ENCODE measurements at places on chromosomes 16 and 17.
A peak's percentile ranks its signal among the peaks of the same experiment; 100 is the strongest.

DNA sequence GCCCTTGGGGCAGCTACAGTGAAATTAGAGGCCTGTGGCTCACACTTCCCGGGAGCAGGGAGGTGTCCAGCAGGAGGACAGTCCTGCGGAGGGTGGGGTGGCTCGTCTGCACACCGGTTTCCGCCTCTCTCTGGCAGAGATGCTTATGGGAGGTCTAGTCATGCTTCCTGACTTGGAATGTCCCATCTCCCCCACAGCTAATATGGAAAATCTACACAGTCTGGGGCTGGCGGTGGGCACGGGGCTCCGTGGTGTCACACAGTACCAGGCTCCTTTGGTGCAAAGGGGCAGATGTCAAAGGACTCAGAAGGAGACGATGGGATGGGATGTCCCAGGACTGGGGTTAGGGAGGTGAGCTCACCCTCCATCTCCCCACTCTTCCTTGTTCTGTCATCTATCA, 44.1 kb upstream of the DOC2B start:
- no peak for DNase-seq

- DNase-seq: peak; percentile 73
Observed at GRCh38 chr16:57863434-57864160, 61.3 kb upstream of the KIFC3 start.

GRCh38 chr17:62966426-62967204, 580 bp downstream of the TANC2 start:
- peak; percentile 6 for DNase-seq

DNA sequence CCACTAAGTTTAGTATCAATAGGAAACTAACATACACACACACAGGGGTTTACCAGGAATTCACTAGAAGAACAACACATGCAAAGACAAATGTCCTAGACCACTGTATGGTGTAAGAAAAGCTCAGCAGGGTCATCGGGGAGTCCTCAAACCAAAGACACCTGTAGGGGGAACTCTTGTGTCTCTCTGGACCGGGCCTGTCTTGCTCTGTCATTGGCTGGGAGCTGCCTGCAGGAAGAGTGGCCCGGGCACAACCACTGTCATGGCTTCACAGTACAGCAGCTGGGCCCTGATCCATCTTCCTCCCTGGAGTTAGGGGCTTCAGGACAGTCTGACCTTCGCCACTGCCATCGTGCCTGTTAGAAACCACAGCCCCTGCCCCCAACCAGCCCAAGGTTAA, 263.6 kb upstream of the DYNLRB2 start:
- DNase-seq: no peak

DNA sequence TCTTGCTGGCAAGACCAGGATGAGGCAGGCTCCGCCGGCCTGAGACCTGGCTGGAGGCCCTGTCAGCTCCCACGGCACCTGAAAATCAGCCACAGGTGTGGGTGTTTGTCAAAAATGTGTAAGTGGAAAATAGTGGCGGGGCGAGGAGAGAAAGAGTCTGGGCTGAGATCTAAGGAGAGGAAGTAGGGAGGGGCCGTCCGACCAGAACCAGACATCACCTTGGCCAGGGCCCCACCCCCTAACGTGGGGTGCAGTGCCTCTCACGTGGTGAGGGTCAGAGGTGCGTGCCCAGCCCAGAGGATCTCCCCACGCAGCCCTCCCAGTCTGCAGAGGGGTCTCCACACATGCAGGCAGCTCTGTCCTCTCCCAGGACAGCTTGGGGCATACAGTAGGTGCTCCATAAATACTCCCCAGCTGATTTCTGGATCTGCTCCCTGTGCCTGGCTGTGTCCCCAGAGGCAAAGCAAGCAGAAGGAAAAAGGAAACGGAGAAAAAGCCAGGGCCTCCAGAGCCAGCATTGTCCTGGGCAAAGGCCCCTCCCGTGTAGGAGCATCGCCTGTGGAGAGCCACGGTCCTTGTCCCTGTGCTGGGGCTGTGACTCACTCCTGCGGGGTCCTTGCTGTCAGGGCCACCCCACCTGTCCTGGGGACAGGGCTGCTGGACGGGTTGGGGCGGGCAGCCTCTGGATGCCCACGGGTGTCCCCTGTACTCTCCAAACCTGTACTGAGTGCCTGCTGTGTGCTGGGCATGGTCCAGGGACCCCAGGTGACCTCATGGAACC, 16.7 kb downstream of the ZFPM1 start:
- no peak for DNase-seq

GRCh38 chr16:89575247-89576152, at the start of gene CPNE7:
CPNE7 (plus strand) TSS chr16:89575758; CDS start chr16:89575898, 140 bp downstream.
- DNase-seq: no peak

- peak; percentile 9 for DNase-seq
Observed at GRCh38 chr17:10754109-10754508, 24.3 kb upstream of the TMEM220 start.

GRCh38 chr17:38879878-38880665, 10.2 kb downstream of the LASP1 start:
- DNase-seq: no peak

- no peak for DNase-seq
Observed at GRCh38 chr17:7293159-7293558, 1.3 kb downstream of the YBX2 start.

DNA sequence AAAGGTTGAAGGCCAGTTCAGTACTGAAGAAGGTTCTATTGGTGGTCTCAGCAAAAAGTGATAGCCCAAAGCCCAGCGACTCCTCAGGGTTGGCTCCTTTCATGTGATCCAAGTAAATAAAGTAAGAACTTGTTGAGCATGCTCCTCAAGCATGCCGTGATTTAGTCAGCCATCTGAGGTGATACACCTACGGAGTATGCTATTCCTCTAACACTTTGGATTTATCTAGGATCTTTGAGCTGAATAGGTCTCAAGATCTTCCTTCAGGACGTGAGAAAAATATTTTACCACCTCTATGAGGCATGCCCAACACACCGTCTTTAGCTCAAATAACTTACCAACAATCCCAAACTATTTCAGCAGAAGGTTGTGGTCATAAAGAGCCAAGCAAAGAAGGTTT, 153.3 kb upstream of the CORO6 start:
- DNase-seq: no peak

DNA sequence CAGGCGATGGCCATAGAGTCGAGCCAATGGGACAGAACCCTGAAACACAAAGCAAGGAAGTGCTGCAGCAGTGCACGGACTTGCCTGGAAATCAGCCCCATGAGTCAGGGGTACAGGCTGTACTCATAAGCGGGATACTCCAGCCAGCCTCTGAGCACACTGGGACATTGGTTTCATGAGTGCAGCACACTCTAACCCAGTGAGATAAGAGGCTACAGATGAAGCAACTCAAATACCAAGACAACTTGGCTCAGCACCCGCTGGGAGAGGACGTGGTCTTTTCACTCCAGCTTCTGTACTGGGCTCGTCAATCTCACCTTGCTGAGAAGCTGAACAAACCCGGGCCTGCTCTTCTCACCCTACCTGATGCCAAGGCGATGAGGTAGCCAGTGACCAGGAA, 98.2 kb downstream of the AXIN2 start:
- DNase-seq: no peak

DNA sequence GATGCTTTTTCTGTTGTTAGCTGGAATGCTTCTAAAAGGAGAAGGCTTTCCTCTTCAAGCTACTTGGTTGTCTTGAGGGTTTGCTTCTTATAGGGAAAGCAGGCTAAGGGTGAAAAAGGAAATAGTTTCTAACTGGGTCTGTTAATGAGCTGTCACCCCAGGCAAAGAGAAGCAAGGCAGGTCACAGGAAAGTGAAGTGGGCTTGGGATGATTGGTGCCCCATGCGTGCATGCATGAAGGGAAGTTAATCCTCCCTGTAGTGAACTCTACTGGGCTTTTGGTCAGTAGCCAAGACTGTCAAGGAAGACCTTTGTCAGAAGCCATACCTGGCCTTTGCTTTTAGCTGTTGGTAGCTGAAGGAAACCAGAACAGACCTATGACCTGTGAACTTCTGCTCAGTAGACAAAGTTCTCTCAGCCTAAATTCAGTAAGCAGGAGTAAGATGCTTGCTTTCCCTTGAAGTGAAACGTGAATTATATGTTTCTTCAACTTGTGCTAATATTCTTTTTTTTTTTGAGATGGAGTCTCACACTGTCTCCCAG, 16.5 kb downstream of the TENT4B start:
- peak; percentile 41 for DNase-seq

GRCh38 chr16:84864326-84864955, 44.7 kb downstream of the CRISPLD2 start:
- no peak for DNase-seq

- DNase-seq: no peak
Observed at GRCh38 chr17:44191369-44191768, 4.6 kb downstream of the TMUB2 start.

DNA sequence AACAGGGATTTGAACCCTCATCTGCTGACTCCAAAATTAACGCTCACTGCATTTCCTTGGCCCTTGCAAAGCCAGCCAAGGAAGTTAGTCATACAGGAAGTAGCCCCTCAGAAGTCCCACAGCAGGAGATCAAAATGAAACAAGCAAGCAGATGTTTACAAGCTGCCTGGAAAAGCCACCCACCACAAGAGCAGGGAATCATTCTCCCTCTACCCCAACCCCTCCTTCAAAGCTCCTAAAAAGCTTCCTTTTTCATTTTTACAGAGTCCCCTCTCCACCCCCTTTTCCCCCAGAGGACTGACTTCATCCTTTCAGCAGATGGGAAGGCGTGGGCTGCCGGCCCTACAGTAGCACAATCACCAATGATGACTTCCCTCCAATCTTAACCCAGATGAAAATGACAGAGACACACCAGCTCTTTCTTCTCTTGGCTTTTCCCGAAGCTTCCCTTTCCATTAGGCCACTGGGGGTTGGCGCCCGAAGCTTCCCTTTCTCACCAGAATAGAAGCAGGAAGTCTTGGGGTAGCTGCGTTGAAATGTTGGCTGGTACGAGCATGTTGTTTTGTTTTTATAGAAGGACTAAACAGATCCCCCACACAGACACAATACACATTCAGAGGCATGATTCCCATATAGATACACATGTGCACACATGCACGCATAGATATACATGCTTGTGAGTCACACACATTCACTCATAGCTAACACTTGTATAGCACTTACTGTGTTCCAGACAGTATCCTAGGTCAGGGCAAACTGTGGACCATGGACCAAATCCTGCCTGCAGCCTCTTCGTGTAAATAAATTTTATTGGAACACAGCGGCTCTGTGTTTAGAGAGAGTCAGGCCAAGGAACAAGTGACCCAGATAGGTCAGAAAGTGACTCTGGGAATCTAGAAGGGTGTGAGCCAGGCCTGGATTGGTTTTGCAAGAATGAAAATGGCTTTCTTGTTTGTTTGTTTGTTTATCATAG, 17.4 kb downstream of the ITPRIPL2 start:
- DNase-seq: peak; percentile 98

- DNase-seq: no peak
Observed at GRCh38 chr17:903691-904481, 75.7 kb downstream of the NXN start.

- DNase-seq: no peak
Observed at GRCh38 chr16:81646561-81646960, 132.5 kb upstream of the PLCG2 start.

- DNase-seq: no peak
Observed at GRCh38 chr16:21162661-21163151, 4.2 kb downstream of the LDAF1 start.

DNA sequence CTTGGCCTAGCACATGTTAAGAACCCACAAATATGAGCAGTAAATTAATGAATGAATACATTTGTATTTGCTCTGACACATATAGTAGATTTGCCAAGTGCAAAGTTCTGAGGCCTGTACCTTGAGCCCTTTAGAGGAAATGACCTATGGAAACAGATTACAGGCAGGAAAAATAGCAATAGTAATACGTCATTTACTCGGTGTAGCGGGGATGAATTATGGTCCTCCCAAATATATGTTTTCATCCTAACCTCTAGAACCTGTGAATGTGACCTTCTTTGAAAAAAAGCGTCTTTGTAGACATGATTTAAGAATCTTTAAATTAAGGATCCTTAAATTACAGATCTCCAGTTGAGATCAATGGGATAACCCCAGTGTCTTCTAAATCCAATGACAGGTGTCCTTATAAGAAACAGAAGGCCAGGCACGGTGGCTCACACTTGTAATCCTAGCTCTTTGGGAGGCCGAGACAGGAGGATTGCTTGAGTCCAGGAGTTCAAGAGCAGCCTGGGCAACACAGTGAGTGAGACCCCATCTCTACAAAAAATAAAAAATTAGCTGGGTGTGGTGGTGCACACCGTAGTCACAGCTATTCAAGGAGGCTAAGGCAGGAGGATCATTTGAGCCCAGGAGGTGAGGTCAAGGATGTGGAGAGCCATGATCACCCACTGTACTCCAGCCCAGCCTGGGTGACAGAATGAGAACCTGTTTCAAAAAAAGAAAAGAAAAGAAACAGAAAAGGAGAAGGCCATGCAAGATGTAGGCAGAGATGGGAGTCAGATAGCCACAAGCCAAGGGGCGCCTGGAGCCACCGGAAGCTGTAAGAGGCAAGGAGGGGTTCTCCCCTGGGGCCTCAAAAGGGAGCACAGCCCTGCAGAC, 5.1 kb upstream of the ITPRIPL2 start:
- no peak for DNase-seq

GRCh38 chr17:47801176-47801765, 20.3 kb downstream of the OSBPL7 start:
- no peak for DNase-seq

DNA sequence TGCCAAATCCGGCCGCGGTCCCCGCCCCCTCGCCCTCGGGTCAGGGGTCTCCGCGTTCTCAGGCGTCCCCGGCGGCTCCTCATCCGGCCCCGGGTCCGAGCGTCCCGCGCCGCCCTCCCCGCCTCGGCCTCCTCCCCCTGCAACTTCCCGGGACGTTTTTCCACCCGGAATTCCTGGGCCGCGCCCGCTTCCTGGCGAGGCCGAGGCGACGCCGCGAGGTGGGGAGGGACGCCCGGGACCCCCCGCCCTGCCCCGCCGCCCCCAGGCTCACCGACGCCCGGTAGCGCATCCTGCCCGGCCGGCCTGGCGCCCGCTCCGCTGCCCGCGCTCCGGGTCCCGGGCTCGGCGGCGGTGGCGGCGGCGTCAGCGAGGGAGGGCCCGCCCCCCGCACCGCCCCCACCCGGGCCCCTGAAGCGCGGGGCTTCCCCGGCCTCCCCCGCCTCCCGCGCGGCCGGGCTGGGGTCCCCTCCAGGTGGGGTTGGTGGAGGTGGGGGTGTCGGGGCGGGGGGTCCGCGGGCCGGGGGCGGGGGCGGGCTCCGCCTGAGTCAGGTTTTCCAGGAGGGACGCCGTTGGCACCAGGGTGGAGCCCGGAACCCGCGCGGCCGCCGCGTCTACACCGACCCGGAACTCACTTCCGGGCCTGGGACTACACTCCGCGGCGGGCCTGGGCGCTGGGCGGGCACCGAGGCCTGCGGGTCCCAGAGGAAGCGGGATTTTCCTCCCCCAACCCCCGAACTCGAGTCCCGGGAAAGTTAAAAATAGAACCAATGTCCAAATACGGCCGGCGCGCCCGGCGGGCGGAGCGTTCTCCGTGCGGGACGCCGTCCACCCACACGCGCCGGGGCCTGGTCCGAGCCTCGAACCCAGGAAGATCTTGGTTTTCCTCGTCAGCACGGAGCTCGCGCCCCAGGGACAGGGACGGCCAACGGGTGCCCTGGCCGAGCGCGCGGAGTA, 6.8 kb downstream of the MYO1C start:
- peak; percentile 64 for DNase-seq

Measured in suppressor macrophage treated with lipopolysaccharide for 4 hours (primary cell).